Activated CD8-positive, alpha-beta memory T cell treated with anti-CD3 and anti-CD28 coated beads for 48 hours (primary cell): ENCODE measurements at places on chromosomes 4 and X.

DNA sequence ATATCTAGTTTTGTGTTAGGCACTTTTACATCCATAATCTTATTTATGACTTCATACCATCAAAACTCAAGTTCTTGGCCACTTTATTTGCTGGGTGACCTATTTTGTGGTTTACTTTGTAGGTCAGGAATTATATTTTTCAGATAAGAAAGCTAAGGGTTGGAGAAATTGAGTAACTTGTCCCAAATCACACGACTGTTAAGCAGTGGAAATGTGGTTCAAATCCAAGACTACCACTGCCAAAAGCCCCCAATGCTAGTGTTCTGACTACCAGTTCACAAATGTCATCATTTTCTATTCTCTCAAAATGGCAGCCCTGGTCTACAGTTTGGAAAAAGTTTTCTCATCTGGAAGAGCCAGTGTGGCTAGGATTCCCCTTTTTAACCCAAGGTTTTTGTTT is 74.6 kb downstream of the OPHN1 start:
- no peak for DNase-seq

DNA sequence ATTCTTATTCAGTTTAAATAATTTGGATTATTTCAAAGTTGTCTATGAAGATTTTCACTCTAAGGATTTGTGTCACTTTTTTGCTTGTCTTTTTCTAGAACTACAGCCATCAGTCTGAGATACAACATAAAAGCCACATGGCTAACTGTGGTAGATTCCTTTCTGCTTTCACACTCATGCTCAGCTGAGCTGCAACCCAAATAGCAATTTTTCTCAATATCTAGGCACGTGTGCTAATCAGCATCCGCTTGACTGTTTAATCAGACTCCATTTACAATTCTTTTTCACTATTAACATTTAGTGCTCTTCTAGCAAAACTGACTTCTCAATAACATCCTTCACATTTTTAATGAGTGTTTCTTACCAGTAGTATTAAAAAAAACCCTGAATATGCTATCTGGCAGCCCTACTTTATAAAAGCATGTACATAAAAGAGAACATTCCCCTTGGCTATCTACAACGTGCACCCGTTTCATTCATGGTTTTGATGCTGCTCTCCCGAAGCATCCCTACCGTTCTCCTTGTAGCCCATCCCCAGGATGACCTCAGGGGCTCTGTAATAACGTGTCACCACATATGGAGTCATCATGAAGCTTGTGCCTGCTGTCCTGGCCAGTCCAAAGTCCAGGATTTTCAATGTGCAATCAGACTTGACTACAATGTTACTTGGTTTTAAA is 259.2 kb downstream of the MAPK10 start:
- no peak for DNase-seq

- peak; percentile 88 for DNase-seq
These were observed at the start of gene GTPBP6 for GRCh38 chrX:318739-319578. Gene GTPBP6, minus strand, starts transcription at chrX:318796. Its CDS starts 9 bp downstream, at chrX:318787.

- DNase-seq = no peak
These were observed 67.6 kb downstream of the ENPEP start for GRCh38 chr4:110543577-110543976.

GRCh38 chr4:98482503-98482846 is 175.9 kb downstream of the TSPAN5 start:
- no peak for DNase-seq

- no peak for DNase-seq
These were observed 32.5 kb downstream of the WDR1 start for GRCh38 chr4:10083861-10084641.

DNA sequence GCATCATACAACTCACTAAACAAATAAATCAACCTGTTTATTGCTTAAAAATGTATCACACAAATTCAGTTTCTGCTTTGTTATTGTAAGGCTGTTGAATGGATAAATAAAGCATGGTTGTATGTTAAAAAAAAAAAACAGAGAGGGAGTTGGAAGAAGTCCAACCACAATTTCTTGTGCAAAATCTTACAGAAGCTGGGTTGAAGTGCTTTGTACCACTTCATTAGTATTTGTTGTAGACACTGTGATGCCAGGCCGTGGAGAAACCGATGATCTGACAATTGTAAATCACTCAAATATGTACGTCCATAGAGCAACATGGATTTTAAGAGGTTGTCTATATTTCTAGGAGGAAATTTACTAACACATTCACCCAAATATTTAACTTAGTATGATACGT is 132.6 kb upstream of the MXRA5 start:
- no peak for DNase-seq

DNA sequence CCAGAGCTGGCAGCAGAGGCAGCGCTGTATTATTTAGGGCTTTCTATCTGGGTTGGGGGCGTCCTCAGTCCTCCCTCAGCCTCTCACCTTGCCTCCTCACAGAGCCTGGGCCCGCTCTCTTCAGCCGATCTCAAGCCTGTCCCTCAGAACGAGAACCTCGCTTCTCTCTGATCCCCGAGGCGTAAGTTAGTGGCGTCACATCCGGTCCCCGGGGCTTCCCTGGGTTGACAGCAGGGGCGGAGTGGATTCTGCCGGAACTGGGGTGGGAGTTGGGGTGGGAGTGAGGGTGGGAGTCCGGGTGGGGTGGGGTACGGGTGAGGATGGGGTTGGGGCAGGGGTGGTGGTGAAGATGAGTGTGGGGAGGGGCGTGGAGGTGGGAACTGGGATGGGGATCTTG is at the start of gene MAGEA10:
MAGEA10 (minus strand) TSS at position 190 of the 397 bp plus-strand sequence. CDS start 2,957 bp downstream, outside the sequence.
- no peak for DNase-seq

- no peak for DNase-seq
These were observed 76.7 kb downstream of the IRF2 start for GRCh38 chr4:184397516-184398163.

- no peak for DNase-seq
These were observed 8.0 kb upstream of the FNIP2 start for GRCh38 chr4:158760866-158761265.

DNA sequence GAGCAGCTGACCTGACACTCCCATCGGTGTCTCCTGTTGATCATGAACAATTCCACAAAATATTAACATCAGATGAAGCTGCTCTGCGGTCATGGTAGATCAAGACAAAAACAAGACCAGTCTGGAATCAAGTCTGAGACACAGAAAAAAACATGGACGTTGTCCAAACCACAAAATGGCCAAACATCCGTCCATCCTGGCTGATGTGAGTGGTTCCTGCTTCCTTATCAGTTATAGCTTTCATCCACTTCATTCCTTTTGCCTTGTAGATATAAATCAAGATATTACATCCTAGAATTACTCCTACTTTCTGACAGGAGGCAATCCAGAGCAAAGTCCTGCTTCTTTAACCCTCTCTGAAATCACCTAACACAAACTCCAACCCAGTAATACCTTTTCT is 28.8 kb upstream of the PCSK1N start:
- DNase-seq = no peak

GRCh38 chrX:150940844-150941495 is 42.2 kb upstream of the HMGB3 start:
- no peak for DNase-seq
